Ascending aorta (tissue), 2 donors: ENCODE measurements at places on chromosomes 16 and 17. TPM values are rescaled to one million over a fixed set of nuclear protein-coding genes. Genes with fewer than 3 reads are reported as not detected.

DNA sequence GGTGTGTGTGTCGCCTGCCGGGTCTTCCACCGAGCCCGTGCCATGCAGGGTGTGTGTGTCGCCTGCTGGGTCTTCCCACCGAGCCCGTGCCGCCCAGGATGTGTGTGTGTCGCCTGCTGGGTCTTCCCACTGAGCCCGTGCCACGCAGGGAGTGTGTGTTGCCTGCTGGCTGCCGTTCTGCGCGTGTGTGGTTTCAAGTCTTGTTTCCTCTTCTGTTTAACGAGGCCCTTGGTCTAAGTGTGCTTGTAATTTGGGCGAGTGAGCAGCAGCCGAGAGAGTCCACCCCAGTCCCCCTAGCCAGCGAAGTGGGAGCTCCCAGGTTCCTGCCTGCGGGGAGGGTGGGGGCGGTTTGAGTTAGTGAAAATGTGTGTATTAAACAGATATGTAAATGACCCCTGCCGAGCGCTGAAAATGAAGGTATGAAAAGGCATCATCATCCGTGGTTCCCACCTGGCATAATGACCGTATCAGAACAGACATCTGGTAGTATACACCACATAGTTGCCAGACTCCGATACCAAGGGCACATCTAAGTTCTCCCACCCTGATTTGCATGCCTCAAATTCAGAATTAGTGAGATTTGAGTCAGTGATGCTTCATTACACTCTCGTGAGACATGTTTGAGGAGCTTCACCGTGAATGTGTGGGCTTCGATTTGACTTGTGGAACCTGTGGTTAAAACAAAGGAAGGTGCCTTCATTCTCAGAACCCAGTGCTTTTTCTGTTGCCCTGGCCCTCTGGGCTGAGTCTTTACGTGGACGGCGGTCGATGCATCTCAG lies 114.5 kb upstream of the CHMP6 start:
- no peak for DNase-seq

- no peak for DNase-seq
Measured at GRCh38 chr17:39096508-39097149, 54.8 kb downstream of the PLXDC1 start.

DNA sequence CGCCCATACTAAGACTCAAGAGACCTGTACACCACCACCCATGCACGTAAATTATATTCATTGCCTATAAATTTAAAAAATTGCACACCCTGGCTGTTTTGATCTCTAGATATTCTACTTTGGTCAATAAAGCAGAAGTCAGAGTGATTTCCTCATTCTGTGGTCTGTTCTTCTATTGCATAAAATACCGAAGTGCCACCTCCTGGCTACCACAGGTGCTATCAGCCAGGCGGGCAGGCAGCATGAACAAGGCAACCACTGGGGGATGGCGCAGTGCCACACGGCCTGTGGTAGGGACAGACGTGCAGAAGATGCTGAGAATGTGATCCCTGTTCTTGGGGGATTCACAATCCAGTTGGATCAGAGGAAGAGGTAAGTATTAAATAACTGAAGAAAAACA lies 122.3 kb downstream of the CDK5R1 start:
- DNase-seq, result peak; percentile 67

MYH2 gene
- not detected for total RNA-seq

DNA sequence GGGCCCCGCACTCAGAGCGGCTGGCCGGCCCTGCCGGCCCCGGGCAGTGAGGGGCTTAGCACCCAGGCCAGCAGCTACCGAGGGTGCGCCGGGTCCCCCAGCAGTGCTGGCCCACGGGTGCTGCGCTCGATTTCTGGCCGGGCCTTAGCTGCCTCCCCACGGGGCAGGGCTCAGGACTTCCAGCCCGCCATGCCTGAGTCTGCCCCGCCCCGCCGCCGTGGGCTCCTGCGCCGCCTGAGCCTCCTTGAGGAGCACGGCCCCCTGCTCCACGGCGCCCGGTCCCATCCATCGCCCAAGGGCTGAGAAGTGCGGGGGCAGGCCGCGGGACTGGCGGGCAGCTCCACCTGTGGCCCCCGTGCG lies 67.9 kb upstream of the AMZ2 start:
- no peak for DNase-seq

DNA sequence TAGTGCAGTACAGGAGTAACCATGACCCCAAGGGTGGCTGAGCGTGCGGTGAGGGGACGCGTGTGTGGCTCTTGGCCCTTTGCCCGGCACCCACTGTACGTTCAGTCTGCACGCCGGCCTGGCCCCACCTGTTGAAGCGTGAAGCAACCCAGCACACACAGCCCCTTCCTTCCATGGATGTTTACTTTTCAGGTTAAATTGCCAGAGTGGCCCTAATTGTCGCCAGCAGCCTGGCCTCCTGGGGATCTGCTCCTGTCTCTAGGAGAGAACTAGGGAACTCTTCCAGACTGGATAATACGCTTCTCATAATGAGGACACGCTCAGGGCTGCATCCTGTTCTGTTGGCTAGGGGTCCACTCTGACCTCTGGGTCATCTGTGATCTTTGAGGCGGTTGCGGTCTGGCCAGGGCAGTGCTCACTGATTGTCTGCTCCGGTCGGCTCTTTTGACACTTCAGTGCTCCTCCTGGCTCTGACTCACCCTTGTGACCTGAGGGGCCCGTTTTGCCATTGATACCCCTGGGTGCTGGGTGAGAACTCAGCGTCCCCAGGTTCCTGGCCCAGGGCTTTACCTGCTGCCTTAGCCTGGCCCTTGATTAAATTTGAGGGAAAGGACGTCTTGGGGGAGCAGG lies 27.7 kb downstream of the TPSG1 start:
- no peak for DNase-seq

CDC6 gene
- total RNA-seq, result 1.2 TPM
